ENCODE measurements at places on chromosomes 6 and 20.

GRCh38 chr6:144153260-144153659, 2.9 kb downstream of the STX11 start:
- peak; percentile 18 for DNase-seq

DNA sequence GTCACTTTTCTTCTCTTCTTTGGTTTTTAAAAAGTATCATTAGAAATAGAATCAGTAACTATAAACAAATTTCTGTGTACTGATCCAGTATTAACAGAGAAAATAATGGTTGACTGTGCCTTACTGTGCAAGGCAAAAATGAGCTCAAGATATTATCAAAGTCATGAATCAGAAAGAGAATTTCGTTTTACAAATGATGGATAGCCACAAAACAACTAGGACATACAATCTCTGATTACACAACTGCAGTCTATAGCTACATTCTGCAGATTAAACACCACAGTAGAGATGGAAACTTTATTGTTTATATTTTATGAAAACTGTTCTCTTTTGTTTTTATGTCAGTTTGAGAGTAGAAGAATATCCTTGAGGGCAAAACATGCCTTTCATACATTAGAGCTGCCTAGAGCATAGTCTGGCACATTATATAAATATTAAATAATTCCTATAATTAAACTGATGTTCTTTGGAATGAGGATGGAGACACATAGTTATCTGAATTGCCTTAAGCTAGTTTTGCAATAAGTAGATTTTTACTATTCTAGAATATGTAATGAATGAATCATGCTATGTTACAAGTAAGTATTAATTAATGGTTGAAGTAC, 333.1 kb downstream of the LAMA2 start:
- DNase-seq = no peak

- DNase-seq = no peak
Measured at GRCh38 chr20:14197097-14197496, 140.3 kb downstream of the FLRT3 start.

DNA sequence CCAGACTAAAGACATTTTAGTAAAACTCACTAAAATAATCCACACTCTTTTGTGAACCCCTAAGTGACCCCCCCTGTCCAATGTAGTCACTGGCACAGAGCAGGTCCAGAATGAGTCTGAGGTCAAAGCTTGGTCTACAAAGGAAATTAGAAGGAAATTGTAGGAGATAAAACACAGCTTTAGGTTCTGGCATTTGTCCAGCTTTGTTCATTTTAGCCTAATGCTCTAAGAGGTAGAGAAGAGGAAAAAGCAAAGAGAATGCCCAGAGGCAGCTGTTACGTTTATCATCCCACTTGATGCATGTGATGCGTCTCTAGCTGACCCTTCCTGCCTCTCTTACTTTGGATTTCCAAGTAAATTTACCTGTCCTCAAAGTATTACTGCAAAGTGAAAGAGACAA, 62.5 kb downstream of the CNKSR3 start:
- peak; percentile 76 for DNase-seq

GRCh38 chr20:60897976-60898375, 354.1 kb upstream of the CDH4 start:
- DNase-seq = no peak

DNA sequence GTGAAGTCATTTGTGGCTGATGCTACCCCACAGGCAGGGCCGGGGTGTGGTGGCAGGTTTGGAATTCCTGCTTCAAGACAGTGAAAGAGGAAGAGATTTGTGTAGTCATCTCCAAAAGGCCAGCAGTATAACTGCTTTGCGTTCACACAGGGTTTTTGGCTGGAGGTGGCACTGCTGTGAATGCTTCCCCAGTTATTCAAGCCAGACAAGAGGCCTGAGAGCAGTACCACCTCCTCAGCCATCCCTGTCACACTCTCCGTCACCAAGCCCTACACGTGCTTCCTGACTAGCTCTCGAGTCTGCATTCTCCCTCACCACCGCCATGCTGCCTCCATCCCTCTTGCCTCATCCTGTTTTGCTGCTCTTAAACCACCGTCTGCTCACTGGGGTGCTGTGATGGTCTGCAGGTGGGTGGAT, 23.9 kb downstream of the ARMC2 start:
- DNase-seq = no peak

GRCh38 chr6:157096522-157096921, 226.8 kb downstream of the TMEM242 start:
- peak; percentile 76 for DNase-seq

DNA sequence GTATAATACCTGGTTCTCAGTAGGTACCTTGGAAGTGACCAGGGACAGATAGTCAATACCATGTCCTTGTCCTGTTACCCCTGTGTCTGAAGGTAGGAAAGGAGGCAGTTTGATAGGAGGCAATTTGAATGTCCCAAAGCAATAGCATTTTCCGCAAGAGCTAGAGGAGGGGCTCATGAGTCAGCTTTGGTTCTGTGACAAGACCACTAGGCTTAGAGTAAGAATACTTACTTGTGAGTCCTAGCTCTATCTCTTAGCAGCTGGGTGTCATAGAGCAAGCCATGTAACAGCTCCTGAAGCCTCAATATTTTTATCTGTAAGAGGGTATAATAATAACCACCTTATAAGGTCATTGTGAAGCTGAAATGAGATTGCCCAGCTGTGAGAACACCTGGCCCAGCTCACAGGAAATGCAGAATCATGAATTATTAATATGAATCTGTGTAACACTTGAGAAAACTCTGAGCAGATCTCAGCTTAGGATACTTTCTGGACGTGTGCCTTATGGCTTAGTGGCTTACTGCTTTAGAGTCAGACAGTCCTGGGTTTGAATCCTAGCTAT, 58.6 kb downstream of the DAAM2 start:
- no peak for DNase-seq

- DNase-seq = peak; percentile 46
Measured at GRCh38 chr20:20734475-20734948, 22.1 kb upstream of the RALGAPA2 start.

DNA sequence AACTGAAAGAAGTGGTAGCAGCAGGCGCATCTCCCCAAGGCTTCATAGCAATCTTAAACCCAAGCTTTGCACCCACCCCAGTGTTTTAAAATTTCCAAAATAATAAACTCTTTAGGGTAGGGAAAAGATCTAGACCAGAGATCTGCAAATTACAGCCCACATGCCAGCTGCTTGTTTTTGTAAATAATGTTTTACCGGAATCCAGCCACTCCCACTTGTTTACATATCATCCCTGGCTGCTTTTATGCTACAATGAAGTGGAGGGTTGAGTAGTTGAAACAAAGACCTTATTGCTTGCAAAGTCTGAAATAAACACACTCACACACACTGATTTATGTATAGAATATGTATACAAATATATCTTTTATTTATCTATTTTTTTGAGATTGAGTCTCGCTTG, 30.0 kb downstream of the SLX4IP start:
- no peak for DNase-seq

- DNase-seq = peak; percentile 70
Measured at GRCh38 chr20:17762873-17763557, 63.2 kb downstream of the BANF2 start.

- no peak for DNase-seq
Measured at GRCh38 chr6:8057793-8058192, 6.4 kb downstream of the BLOC1S5 start.

- DNase-seq = no peak
Measured at GRCh38 chr6:27293436-27294098, 18.5 kb downstream of the POM121L2 start.

- no peak for DNase-seq
Measured at GRCh38 chr6:37535428-37535758, 35.7 kb upstream of the CCDC167 start.

DNA sequence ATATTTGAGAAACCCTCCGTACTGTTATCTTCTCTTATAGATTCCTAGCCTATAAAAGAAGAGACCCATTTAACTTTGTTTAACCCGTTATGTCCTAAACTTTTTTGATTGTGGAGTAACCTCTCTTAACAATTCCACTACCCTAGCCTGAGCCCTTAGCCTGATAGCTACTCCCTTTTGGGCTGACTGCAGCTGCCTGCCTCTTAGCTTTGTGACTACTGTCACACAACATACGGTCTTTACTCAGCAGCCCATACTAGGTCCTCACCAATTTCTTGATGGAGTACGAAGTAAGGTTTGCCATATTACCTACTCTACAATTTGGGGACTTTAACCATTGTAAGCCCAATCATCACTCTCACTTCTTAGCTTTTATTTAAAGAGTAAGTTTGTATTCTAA, 72.7 kb downstream of the QRSL1 start:
- DNase-seq = no peak

DNA sequence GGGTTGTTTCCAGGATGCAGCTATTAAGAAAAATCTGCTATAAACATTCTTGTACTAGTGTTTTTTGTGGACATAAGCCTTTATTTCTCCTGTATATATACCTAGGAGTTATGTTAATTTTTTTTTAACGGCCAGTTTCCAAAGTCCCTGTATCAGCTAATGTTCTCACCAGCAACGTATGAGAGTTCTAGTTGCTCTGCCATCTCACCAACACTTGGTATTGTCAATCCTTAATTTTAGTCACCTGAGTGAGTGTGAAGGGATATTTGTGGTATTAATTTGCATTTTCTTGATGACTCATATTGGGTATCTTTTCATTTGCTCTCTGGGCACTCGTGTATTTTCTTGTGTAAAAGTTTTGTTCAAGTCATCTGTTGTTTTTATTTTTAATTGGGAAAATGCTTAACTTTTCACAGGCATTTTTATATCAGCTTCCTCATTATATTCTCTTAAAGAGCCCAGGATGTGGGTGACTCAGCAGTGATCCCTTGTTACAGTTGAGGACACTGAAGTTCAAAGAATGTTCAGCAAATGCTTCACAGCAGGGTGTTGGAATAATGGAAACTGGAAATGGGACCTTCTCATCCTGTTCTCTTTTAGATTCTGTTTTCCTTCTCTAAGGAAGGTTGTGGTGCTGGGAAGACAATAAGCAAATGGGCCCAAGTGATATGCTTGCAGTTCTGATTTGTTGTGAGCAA, 211.7 kb upstream of the PRND start:
- DNase-seq = no peak

GRCh38 chr6:71336901-71337300, 48.3 kb downstream of the OGFRL1 start:
- DNase-seq = no peak

- no peak for DNase-seq
Measured at GRCh38 chr6:130674604-130675003, 152.6 kb upstream of the SMLR1 start.

- no peak for DNase-seq
Measured at GRCh38 chr20:3908667-3909066, 19.5 kb downstream of the PANK2 start.

DNA sequence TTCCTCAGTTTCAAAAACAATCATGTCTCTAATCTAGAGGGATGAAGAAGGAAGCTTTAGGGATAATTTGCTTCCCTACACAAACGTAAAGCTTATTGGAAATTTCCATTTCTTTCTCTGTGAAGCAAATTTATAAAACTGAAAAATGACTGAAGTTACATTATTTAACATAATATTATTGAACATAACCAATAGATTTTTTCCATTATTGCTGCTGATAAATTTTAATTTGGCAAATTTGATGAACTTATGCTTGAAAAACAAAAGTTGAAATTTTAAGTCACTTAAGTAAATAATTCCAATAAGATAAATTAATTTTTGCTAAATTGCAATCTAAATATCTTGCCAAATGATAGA, 140.9 kb downstream of the GMDS start:
- no peak for DNase-seq

- DNase-seq = peak; percentile 12
Measured at GRCh38 chr6:29561091-29561490, 1.6 kb upstream of the UBD start.

DNA sequence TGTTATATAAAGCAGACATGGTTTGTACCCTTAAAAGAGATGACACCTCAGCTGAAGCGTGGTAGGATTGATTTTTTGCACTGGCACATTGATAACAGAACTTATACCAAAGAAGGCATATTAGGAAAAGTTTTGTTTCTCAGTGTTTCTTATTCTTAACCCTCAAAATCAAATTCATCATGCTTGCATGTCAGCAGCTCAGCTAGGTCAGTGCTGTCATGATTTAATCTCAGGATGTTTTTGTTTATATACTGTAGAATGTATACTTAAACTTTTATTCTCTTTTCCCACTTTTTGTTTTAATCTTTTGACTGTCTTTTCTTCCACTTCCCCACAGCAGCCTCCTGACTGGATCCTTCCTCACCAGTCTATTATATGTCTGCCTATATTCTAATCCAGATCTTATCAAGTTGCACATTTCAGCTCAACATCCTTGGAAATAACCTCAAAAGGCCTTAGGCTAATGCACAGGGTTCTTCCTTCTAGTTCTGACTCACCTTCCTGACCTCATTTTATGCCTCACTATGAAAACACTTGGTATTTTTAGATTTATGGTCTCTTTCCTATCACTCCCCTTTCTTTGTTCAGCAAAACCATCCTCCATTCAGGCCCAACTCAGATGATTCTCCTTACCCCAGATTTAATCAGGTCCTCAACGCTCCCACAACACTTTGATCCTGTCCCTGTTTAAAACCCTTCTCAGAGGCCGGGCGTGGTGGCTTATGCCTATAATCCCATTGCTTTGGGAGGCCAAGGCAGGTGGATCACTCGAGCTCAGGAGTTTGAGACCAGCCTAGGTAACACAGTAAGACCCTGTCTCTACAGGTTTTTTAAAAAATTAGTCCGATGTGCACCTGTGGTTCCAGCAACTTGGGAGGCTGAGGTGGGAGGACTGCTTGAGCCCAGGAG, 7.2 kb downstream of the HEBP2 start:
- DNase-seq = no peak

DNA sequence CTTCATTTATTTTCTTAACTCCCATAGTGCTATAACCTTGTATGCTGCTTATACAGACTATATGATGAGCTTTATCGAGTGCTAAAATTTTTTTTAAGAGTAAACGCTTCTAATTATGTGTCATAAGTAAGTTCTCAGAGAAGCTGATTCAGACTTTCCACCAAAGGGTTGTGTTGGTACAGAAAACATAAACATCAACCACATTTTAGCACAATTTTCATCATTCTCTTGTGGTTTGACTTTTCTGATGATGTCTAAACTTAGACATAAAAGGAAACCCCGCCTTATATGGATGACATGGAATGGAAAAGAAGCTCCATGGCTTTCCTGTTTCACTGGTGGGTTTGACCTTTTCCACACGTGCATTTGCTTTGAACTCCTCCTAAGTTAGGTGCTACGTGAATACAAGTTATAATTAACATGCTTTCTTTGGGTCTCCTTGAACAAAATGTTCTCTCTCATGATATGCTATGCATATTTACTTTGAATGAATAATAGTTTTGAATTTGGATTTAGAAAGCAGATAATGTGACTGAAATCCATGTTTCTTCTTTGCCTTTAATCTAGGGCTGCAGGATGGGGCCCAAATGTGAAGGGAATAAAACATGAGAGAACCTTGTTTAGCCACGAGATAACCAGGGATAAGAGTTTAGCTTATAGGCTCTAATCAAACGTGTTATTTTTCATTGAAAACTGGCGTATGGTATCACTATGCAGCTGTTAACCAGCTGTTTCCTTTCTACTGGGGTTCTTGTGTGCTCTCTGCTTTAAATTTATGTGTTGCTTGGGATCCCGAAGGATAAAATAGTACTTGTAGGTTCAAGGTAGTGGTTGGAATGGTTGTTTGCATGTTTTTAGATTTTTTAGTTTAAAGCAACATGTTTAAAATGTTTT, 127.1 kb upstream of the AHI1 start:
- DNase-seq = peak; percentile 12

GRCh38 chr6:150747155-150747554, 118.3 kb upstream of the MTHFD1L start:
- DNase-seq = no peak
